Left renal pelvis (tissue), 4 donors: ENCODE measurements at places on chromosomes 2 and 18.

DNA sequence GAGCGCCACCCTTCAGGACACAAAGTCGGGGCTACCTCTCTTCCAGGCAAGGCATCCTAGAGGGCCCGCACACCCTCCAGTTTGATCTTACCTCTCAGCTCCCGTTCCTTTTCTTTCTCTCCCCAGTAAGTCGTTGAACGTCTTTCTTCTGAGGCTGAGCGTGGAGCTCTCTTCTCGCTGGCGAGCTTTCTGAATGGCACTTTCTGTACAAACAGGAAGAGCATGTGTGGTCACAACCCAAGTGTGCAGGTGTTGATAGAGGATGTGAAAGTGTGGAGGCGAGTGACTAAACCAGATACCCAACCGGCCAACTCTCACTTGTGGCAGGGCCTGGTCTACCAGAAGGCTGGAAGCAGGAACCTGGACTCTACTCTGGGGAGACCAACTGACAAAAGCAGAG, at the start of gene AFF3:
AFF3 (minus strand) TSS at position 198 of the 400 bp plus-strand sequence. CDS start 38,136 bp downstream, outside the sequence.
- no peak for DNase-seq

- no peak for DNase-seq
These were observed 46.2 kb upstream of the TRIM43B start for GRCh38 chr2:95530734-95531133.

DNA sequence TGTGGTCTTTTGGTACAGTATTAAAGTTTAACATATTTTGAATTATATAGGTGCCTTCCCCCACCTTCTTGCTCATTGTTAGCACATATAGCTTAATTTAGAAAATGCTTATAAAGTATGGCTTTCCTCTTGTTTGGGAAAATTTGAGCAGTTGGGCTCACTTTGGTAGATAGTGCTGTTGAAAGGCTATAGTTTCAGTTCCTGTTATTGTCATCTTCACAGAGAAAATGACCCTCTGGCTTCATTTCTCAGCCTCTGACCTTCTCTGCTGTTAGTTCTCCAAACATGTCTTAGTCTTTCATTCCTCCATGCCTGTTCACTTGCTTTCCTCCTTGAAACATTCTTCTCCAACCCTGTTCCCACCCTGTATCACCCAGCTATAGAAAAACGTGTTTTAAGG, 200.6 kb downstream of the WDR7 start:
- DNase-seq, result no peak

- DNase-seq, result no peak
These were observed 43.8 kb downstream of the SNORC start for GRCh38 chr2:232913903-232914302.

GRCh38 chr18:78757014-78757413, 222.6 kb upstream of the SALL3 start:
- DNase-seq, result no peak

DNA sequence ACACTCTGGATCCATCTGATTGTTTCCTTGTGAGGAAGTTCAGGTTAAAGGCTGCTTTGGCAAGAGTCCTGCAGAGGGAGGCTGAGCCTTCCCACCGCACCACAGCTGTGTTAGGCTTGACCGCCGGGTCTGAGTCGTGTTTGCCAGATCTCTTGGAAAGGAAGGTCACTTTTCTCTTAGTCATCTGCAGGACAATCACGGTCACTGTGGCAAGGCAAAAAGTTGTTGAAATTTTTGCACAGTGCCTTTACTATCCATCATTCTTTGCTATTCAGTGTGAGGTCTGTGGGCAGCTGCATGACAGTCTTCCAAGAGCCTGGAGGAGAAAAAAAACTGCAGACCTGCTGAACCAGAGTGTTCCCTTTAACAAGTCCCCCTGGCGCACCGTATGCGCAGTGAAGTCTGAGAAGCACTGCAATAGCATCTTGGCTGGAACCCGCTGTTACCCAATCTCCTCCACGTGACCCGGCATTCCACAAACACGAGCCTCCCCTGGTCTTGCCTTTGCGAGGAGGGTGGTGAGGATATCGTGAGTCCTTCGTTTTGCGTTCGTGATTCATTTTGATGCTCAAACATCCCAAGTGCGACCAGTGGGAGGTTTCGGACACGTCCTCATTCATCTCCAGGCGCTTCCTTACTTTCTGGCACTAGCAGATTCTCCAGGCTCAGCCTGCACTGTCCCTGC, 23.0 kb downstream of the BIN1 start:
- DNase-seq, result no peak

GRCh38 chr2:191410646-191411436, 165.6 kb downstream of the MYO1B start:
- no peak for DNase-seq
